Breast epithelium (tissue), 4 donors: ENCODE measurements at places on chromosomes 1 and 21. TPM values are rescaled to one million over a fixed set of nuclear protein-coding genes. Genes with fewer than 3 reads are reported as not detected.

RGS1 gene
- total RNA-seq, result 13.6 TPM

LAMC1 gene
- 125 TPM for total RNA-seq

RIPPLY3 gene
- total RNA-seq, result not detected

OR2L3 gene
- 0.15 TPM for total RNA-seq

KCNJ9 gene
- not detected for total RNA-seq

SMIM11 gene
- 22.5 TPM for total RNA-seq

GRCh38 chr1:67097305-67097704 is 37.5 kb downstream of the C1orf141 start:
- H3K36me3 ChIP-seq, result no peaks in the 10 kb centered on the region
- H3K27ac ChIP-seq, result no peak overlapping the region
- DNase-seq, result no peak
- no peaks in the 10 kb centered on the region for H3K27me3 ChIP-seq
- no peak overlapping the region for H3K4me3 ChIP-seq

- H3K27me3 ChIP-seq, result no peaks in the 10 kb centered on the region
- H3K27ac ChIP-seq, result no peak overlapping the region
- H3K4me1 ChIP-seq, result no peaks in the 10 kb centered on the region
- no peaks in the 10 kb centered on the region for H3K36me3 ChIP-seq
- H3K4me3 ChIP-seq, result no peak overlapping the region
- no peak for DNase-seq
Measured at GRCh38 chr1:99992044-99992722, 22.4 kb downstream of the SLC35A3 start.

DNA sequence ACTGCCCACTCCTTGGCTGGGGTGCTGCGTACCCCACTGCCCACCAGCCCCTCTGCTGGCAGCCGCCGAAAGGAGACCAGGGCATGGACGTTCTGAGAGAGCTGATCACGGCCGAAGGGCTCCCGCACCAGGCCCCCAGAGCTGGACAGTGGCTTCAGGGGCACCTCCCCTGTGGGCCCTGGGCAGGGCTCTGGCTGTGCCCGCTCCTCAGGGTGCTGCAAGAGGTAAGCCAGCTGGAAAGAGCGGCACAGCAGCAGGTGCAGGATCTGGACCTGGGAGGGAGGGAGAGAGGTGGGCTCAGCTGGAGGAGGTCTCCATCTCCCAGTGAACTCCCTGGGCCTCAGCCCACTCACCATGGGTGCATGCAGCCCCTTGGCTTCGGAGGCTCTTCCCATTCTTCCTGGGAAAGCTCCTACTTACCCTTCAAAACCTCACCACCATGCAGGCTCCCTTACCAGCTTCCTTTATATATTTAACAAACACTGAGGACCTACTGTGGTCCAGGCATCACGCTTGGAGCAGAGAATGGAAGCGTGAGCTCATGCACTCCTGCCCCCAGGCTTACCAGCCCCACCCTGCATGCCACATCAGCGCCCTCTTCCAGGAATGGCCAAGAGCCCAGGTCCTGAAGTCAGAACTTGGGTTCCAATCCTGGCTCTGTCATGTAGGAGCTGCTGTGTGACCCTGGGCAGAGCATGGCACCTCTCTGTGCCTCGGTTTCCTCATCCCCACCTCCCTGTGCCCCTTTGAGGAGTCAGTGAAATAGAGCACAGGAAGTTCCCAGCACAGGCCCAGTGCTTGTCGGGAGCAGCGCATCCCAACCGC is 6.8 kb upstream of the KIF17 start:
- H3K27me3 ChIP-seq, result no peaks in the 10 kb centered on the region
- H3K27ac ChIP-seq, result no peak overlapping the region
- DNase-seq, result no peak
- no peak overlapping the region for H3K4me3 ChIP-seq

- no peaks in the 10 kb centered on the region for H3K27me3 ChIP-seq
- no peak overlapping the region for H3K4me3 ChIP-seq
- peak overlapping the region; percentile 36 for H3K27ac ChIP-seq
- no peaks in the 10 kb centered on the region for H3K4me1 ChIP-seq
- H3K36me3 ChIP-seq, result no peaks in the 10 kb centered on the region
Measured at GRCh38 chr1:55276671-55277376, 61.7 kb upstream of the USP24 start.

DNA sequence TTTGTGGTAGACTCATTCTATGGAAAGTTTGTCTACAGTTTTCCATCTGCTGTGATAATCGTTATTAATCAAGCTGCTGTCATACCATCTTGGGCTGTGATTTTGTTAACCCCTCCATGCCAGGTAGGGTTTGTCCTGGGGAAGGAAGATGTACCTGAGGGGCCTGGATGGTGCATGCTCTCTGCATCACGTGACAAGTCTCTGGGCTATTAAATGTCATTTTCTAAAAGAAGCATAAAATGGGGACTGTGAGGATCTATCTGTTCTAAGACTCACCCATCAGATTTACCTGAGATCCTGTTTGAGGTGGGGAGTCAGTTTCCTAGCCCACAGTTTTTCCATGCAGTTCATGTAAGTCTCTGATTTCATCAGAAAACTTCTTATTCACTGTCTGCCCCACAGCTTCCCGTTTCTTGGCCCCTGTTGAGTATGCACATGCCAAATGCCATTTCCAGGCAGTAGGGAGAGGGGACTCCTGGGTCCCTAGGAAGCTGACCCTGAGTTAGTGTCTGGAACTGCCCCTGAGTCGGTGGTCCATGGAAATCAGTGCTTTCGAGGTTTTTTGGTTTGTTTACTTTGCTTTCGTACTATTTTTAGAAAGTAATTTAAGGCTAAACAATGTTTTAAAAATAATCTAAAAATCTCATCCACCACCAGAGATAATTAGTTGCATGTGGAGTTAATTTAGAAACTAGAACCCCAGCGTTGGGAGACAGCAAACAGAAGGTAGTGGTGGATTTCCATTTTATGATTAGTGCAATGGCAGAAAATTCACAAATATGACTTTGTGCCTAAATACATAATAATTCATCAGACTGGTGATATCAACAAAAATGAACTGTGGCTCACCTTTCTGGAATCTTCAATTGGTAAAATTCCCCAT is 46.7 kb downstream of the ZBTB18 start:
- H3K4me1 ChIP-seq, result no peaks in the 10 kb centered on the region
- no peak overlapping the region for H3K4me3 ChIP-seq
- H3K36me3 ChIP-seq, result no peaks in the 10 kb centered on the region
- no peak for DNase-seq

- no peak overlapping the region for H3K4me3 ChIP-seq
- no peak for DNase-seq
- no peaks in the 10 kb centered on the region for H3K4me1 ChIP-seq
- no peaks in the 10 kb centered on the region for H3K36me3 ChIP-seq
Measured at GRCh38 chr1:159211331-159212136, 6.9 kb downstream of the ACKR1 start.

DNA sequence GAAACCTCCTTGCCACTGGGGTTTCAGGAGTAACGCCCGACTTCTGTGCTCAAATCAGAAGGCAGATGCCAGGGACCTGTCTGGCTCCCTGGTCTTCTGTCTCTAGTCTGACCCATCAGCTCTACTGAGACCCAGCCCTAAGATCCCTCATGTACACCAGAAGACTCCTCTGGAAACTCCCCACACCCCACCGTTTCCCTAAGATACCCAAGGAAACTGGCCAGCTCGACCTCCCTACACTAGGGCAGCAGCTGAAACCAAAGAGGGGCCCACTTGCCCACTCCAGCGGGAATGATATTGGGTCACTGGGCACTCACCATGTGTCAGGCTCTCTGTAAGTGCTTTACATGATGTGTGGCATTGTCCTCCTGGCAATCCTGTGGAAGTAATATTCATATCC is 469 bp upstream of the S100A16 start:
- H3K4me1 ChIP-seq, result peaks cover 41% of the 10 kb centered on the region
- no peaks in the 10 kb centered on the region for H3K36me3 ChIP-seq
- peak overlapping the region; percentile 100 for H3K27ac ChIP-seq
- no peak overlapping the region for H3K4me3 ChIP-seq
- no peak for DNase-seq
- H3K27me3 ChIP-seq, result no peaks in the 10 kb centered on the region

DNA sequence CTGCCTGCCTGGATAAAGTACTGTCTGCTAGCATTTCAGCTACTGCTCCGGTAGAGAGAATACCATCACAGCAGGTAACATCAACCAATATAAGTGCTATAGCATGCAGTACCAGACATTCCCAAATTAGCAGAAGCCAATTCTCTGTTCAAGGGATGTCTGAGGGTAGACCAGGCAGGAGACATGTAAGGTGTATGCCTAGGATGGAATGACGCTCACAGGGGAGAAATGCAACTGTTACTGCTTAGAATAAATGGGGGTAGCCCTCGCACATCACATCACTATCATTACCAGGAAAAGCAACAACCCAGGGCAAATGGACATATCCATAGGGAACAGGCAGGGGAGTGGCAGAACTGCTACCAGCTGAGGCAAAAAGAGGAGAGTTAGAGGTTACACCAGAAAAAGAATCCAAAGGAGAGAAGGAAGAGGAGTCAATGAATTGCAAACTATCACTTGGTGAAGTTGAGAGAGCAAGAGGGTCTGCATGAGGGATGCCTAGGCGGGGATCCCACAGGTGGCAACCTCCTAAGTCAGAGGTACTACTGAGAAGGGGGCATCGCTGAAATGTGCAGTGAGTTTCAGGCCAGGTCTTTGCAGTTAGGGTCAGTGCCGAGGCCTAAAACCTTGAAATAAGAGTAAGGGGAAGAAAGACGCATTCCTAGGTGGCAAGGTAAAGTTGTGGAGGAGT is 1.1 kb downstream of the UBE2Q1 start:
- H3K4me3 ChIP-seq, result peak overlapping the region; percentile 91
- H3K36me3 ChIP-seq, result peaks cover 15% of the 10 kb centered on the region
- no peaks in the 10 kb centered on the region for H3K27me3 ChIP-seq
- H3K27ac ChIP-seq, result peak overlapping the region; percentile 83
- no peak for DNase-seq
- H3K4me1 ChIP-seq, result peaks cover 9% of the 10 kb centered on the region

- peaks cover 22% of the 10 kb centered on the region for H3K4me1 ChIP-seq
- no peaks in the 10 kb centered on the region for H3K36me3 ChIP-seq
- peak overlapping the region; percentile 97 for H3K27ac ChIP-seq
- H3K27me3 ChIP-seq, result no peaks in the 10 kb centered on the region
Measured at GRCh38 chr1:201903135-201903534, 14.4 kb downstream of the SHISA4 start.

- peaks cover 9% of the 10 kb centered on the region for H3K4me1 ChIP-seq
- DNase-seq, result peak; percentile 92
- H3K27me3 ChIP-seq, result no peaks in the 10 kb centered on the region
- H3K27ac ChIP-seq, result peak overlapping the region; percentile 94
- H3K4me3 ChIP-seq, result no peak overlapping the region
Measured at GRCh38 chr21:43333298-43334062, 93.5 kb downstream of the SIK1 start.

DNA sequence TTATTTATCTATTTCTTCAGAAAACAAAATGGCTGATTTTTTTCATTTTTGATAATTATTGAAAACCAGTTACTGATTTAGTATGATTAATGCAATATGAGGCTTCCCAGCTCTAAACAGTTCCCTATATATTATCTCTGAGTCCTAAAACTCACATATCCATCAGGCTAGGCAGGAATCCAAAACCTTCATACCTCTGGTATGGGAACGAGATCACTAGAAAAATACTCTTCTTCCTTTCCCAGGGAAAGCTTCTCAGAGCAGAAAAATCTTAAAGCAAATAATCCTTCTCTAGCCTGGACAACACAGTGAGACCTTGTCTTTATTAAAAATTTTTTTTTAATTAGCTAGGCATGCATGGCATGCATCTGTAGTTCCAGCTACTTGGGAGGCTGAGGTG is 42.5 kb downstream of the KDM5B start:
- H3K27me3 ChIP-seq, result no peaks in the 10 kb centered on the region
- no peak for DNase-seq
- H3K36me3 ChIP-seq, result peaks cover 8% of the 10 kb centered on the region
- no peak overlapping the region for H3K27ac ChIP-seq
- no peaks in the 10 kb centered on the region for H3K4me1 ChIP-seq

DNA sequence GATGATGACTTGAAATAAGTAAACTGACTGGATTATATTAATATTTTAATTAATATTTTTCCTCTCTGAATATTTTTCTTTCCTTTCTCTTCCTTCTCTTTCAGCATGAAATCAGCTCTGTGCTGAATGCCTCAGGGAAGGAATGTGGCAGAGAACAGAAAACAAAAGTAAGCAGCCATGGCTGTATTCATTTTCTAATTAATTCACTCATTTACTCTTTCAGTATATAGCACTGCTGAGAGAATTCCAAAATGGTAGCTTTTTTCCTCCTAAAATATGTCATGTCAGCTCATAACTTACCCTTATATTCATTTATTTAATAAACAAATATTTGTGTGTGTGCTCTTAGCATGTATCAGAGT is 522.5 kb downstream of the PTPRC start:
- H3K4me3 ChIP-seq, result no peak overlapping the region
- no peak for DNase-seq
- no peak overlapping the region for H3K27ac ChIP-seq
- H3K36me3 ChIP-seq, result no peaks in the 10 kb centered on the region
- H3K27me3 ChIP-seq, result no peaks in the 10 kb centered on the region
- H3K4me1 ChIP-seq, result no peaks in the 10 kb centered on the region

GRCh38 chr1:182803846-182804245 is 14.3 kb downstream of the NPL start:
- no peak overlapping the region for H3K27ac ChIP-seq
- no peaks in the 10 kb centered on the region for H3K27me3 ChIP-seq
- H3K36me3 ChIP-seq, result no peaks in the 10 kb centered on the region
- no peak for DNase-seq

- no peak overlapping the region for H3K4me3 ChIP-seq
- DNase-seq, result peak; percentile 46
- H3K36me3 ChIP-seq, result no peaks in the 10 kb centered on the region
- no peak overlapping the region for H3K27ac ChIP-seq
Measured at GRCh38 chr1:31785020-31785946, 21.1 kb upstream of the ADGRB2 start.

DNA sequence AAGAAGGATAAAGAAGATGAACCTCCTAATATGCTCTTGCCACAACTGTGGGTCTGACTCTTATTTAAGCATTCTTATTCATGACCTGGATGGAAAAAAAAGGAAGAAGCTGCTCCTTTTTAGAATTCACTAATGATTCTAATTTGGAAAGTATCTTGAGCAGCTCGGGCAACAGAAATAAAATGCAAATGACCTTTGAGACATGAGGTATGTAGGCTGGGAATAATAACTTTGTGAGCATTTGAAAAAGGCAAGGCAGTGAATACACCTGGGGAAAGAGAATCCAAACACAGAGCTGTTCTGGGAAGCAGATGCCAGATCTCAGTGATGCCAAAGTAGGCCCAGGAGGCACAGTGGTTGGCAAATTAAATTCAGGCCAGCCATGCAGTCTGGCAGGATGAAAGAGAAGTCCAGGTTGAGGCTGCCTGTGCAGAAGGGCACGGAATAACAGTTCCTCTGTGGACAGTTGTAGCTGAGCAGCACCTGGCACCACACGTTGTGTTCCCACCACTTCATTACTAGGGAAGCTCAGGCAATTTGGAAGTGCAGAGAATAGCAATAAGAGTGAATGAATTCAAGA is 320.8 kb upstream of the ST6GALNAC5 start:
- H3K36me3 ChIP-seq, result no peaks in the 10 kb centered on the region
- H3K27me3 ChIP-seq, result no peaks in the 10 kb centered on the region
- H3K27ac ChIP-seq, result no peak overlapping the region

GRCh38 chr1:22717037-22717760 is 6.6 kb downstream of the EPHB2 start:
- no peaks in the 10 kb centered on the region for H3K4me1 ChIP-seq
- H3K27ac ChIP-seq, result no peak overlapping the region
- H3K4me3 ChIP-seq, result no peak overlapping the region
- DNase-seq, result no peak
- no peaks in the 10 kb centered on the region for H3K27me3 ChIP-seq

- no peak overlapping the region for H3K4me3 ChIP-seq
- no peak overlapping the region for H3K27ac ChIP-seq
- DNase-seq, result no peak
- peaks cover 7% of the 10 kb centered on the region for H3K4me1 ChIP-seq
- H3K36me3 ChIP-seq, result no peaks in the 10 kb centered on the region
- peaks cover 5% of the 10 kb centered on the region for H3K27me3 ChIP-seq
Measured at GRCh38 chr1:3188150-3188971, 119.4 kb downstream of the PRDM16 start.
